ENCODE measurements at places on chromosomes 13 and 19. TPM values are rescaled to one million over a fixed set of nuclear protein-coding genes. Genes with fewer than 3 reads are reported as not detected.

- DNase-seq = no peak
Measured at GRCh38 chr19:33686262-33686661, 64.5 kb downstream of the CHST8 start.

Gene SHC2
- total RNA-seq = 1.2 TPM

GRCh38 chr19:15161028-15161984 is 39.5 kb downstream of the NOTCH3 start:
- DNase-seq = no peak

Gene HIPK4
- not detected for total RNA-seq

DNA sequence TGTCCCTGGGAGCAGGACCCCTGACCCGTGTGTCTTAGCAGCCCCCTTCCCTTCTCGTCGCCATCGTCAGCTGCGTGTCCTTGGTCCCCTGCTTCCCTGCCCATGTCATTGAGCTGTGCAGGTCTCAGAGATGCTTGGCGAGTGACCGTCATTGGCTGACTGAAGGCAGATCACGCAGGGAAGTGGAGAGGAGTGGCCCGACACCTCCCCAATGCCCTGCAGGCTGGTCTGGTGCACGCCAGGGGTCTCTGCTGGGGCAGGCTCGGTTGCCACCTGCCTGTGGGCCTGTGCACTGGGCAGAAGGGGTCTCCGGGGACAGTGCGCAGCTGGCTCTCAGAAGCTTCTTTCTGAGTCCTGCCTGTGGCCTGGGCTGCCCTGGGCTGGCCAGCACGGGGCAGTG is 6.2 kb downstream of the GNA11 start:
- DNase-seq = no peak

- peak; percentile 19 for DNase-seq
Measured at GRCh38 chr19:51980116-51980736, 6.4 kb downstream of the ZNF350 start.

- no peak for DNase-seq
Measured at GRCh38 chr19:15893477-15893876, 4.4 kb downstream of the CYP4F2 start.

- DNase-seq = no peak
Measured at GRCh38 chr13:73413656-73414055, 354.9 kb downstream of the KLF5 start.

- peak; percentile 14 for DNase-seq
Measured at GRCh38 chr19:2494084-2494446, 18.1 kb downstream of the GADD45B start.

DNA sequence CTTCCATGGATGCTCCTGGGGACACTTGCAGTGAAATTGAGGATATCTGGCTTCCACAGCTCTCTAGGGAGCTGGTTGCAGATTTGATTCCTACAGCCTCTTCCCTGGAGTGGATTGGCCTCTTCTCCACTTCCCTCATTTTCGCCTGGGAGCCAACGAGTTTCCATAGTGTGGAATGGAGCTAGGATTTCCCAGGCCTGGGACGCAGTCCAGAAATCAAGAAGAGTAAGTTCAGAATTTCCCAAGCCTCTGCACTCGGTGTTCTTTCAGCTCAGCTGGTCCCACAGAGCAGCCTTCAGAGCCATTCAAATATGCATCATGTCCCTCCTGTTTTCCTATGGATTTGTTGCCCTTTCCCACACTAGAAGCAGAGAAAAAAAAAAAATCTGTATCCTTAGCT is 68.2 kb downstream of the RAP2A start:
- DNase-seq = no peak

DNA sequence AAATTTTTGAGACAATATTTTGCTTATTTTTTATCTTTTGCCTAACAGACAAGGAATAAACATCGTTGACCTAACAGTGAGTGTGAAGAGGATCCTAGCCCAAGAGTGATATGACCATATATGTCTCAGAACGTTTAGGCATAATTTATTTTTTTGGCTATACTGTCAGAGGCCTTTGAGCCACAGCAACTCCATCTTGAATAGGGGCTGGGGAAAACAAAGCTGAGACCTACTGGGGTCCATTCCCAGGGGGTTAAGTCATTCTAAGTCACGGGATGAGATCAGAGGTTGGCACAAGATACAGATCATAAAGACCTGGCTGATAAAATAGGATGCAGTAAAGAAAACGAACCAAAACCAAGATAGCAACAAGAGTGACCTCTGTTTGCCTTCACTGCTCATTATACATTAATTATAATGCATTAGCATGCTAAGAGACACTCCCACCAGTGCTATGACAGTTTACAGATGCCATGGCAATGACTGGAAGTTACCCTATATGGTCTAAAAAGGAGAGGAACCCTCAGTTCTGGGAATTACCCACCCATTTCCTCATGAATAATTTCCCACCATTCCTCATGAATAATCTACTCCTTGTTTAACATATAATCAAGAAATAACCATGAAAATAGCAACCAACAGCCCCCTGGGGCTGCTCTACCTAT is 510.9 kb upstream of the PCDH9 start:
- DNase-seq = no peak

Gene NKG7
- not detected for total RNA-seq

DNA sequence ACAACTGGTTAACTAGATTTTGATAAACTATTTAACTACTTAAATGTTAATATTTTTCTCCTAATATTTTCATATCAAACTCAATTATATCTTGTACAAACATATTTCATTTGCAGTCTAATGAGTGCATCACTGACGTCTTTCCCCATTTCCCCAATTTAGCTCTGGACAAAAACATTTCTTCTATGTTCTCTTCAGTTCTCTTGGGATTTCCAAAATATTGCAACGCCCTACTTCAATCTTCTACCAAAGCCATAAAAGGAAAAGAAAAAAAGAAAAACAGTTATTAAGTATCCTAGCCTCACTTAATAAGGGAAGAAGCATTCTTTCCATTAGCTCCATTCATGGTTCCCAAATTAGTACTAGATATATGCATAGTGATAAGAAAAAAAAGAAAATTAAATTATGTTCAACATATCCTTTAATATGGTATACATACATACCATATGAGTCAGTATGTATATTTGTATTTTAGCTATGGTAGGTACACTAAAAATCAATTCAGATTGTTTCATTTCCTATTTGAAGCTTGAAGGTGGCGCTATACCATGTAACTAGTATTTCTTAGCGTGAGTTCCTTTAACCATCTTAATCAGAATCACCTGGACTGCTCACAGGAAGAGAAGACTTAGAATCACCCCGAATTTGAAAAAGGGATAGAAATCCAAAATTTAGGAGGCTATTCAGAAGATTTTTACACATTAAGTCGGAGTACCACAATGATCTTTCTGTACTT is 9.9 kb downstream of the FBXL3 start:
- DNase-seq = no peak

GRCh38 chr19:28596561-28597071 is 616.3 kb downstream of the UQCRFS1 start:
- peak; percentile 56 for DNase-seq

DNA sequence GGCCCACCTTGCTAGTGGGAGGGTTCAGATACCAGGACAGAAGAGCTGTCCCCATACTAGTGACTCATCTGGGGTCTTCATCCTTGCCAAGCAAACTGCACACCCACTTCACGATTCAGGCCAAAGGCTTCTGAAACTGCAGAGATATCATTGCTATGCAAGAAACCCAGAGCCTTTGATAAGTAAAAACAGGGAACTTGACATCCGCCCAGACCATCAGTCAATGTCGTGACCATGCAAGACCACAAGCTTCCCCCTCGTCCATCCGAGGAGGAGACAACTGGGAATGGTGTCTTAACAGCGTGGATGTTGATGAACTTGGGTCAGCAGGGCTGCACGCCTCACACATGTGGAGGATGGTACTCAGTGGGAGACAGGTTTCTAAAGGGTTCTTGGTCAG is 58.0 kb downstream of the ABCC4 start:
- DNase-seq = no peak

- DNase-seq = no peak
Measured at GRCh38 chr19:48469289-48469881, at the start of gene CYTH2. TSS of gene CYTH2 (plus strand) at chr19:48469369. CDS start at chr19:48469508, 139 bp downstream.

Gene SNAPC2
- 19.2 TPM for total RNA-seq

GRCh38 chr19:3319643-3320353 is 46.6 kb upstream of the NFIC start:
- DNase-seq = no peak

- DNase-seq = no peak
Measured at GRCh38 chr13:98184792-98185191, 7.7 kb upstream of the RNF113B start.

Gene KLK6
- total RNA-seq = not detected

- no peak for DNase-seq
Measured at GRCh38 chr13:49412749-49413148, 31.1 kb downstream of the CAB39L start.

Gene SIAH3
- total RNA-seq = not detected

DNA sequence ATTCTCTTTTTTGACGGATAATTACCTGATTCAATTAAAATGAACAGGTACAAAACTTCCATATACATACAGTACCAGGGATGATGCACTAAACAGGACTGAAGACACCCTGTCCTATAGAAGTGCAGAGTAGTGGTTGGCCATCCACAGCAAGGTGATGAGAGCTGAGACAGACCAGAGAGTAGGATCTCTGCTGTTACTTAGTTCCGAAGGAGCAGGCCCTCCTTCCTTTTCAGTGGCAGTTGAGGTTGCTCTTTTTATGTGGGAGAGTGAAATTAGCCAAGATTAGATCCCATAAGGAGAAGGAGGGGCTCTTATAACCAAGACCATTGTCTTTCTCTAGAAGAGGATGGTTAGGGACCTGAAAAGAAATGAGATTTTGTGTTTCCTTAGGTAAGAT is 4.0 kb downstream of the PDS5B start:
- no peak for DNase-seq

GRCh38 chr13:80550971-80551441 is 210.1 kb upstream of the SPRY2 start:
- no peak for DNase-seq

GRCh38 chr13:27920677-27921420 is 1.0 kb downstream of the PDX1 start:
- DNase-seq = no peak

- no peak for DNase-seq
Measured at GRCh38 chr19:49599378-49600295, 8.7 kb downstream of the PRR12 start.

DNA sequence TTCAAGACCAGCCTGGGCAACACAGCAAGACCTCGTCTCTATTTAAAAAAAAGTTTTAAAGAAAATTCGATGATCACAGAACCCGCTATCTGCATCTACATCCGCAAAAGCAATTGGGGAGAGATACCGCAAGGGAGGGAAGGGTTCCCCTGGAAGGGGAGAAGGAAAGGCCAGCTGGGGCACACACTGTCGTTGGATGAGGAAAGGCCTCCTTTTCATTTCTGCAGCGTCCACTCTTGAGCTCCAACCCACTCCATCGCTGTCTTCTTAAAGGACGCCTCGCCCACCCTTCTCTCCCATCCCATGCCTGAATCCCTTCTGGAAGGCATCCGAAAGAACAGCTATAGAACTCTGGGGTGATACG is 3.2 kb upstream of the PRKCG start:
- DNase-seq = no peak

DNA sequence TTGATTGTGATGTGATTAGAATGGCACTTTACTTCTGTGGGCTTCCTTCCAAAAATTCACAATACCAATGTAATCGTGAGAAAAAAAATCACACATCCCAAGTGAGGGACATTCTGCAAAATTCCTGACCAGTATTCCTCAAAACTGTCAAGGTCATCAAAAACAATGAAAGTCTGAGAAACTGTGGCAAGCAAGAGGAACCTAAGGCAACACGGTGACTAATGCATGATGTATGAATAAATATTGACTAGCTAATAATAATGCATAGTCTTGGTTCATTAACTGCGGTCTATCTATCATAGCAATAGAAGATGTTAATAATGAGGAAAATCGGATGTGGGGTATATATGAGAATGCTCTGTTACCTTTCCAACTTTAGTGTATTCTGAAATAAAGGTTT is 159.0 kb downstream of the RFC3 start:
- no peak for DNase-seq

DNA sequence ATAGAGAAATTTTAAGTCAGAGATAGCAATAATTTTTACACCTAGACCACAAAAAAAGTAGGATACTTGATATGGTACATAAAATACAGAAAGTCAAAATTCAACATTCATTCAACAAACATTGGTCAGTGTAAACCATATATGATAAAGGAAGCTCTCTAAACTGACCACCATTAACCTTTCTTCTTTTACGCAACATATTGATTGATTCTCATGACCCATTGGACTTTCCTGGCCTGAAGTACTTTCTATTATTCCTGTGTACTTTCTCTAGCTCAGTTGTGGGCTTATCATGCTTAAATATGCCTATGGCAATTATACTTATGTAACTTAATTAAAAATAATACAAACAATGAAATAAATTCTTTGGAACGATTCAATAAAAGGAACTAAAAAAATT is 10.7 kb downstream of the PIBF1 start:
- DNase-seq = no peak

DNA sequence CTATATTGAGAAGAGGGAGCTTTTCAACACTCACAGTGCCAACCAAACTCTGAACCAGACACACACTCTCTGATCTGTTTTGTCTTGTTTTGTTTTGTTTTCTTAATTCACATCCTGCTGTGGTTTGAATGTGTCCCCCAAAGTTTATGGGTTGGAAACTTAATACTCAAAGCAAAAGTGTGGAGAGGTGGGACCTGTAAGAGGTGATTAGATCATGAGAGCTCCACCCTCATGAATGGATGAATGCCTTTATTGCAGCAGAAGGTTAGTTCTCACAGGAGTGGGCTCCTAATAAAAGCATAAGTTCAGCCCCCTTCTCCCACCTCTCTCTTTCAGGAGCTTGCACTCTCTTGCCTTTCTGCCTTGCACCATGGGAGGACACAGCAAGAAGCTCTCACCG is 957.1 kb downstream of the PCDH9 start:
- DNase-seq = no peak

- peak; percentile 91 for DNase-seq
Measured at GRCh38 chr19:41870401-41870873, 6.6 kb upstream of the CD79A start.

DNA sequence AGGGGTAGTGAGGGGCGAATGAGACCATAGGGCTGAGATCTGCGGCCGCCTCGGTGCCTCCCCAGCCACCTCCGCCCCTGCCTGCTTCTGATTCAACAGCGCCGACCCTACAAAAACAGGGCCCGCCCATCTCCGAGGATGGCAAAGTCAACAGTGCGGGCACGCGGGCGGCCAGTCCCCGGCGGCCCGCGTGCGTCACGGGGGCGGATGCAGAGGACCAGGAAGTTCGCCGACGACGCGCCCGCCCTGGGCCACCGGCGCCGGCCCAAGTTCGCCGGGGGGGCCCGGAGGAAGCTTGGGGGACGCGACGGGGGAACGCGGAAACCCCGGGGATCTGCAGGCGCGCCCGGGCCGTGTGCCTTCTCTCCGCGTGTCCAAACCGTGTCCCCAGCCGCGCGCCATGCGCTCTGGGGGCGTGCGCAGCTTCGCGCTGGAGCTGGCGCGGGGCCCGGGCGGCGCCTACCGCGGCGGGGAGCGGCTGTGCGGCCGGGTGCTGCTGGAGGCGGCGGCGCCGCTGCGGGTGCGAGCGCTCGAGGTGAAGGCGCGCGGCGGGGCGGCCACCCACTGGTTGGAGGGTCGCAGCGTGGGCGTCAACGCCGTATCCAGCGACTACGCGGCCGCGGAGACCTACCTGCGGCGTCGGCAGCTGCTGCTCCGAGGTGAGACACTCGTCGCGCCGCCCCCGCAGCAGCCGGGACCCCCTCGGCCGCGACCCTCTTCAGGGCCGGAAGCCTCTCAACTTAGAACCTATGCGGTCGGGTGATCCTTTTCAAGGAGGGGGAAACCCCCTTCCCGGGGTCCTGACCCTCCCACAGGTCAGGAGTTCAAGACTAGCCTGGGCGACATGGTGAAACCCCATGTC is 6.8 kb upstream of the ARRDC2 start:
- peak; percentile 98 for DNase-seq

Gene ZNF266
- total RNA-seq = 6.9 TPM

- no peak for DNase-seq
Measured at GRCh38 chr19:38072776-38073750, 151.0 kb downstream of the DPF1 start.

- no peak for DNase-seq
Measured at GRCh38 chr13:35785576-35786303, 309.3 kb upstream of the MAB21L1 start.
